ENCODE measurements at places on chromosomes 1 and 21. TPM values are rescaled to one million over a fixed set of nuclear protein-coding genes. Genes with fewer than 3 reads are reported as not detected.

Gene NPHS2
- polyA plus RNA-seq: not detected

DNA sequence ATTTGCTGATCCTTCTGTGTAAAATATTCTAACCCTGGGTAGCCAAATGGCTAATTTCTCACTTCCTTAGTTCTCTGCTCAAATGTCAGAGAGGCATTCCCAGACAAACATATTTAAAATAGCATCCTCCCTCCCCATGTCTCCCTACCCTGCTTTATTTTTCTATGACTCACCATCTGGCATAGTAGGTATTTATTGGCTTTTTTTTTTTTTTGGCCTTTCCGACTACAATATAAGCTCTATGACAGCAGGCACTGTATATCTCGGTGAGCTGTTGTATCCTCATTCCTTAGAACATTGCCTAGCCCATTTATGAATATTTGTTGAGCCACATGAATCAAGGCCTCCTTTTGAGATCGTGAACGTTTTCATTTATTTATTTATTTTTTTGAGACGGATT, 1.5 kb upstream of the NEK7 start:
- no peak for DNase-seq

GRCh38 chr21:17819877-17820229, 697 bp upstream of the C21orf91 start:
- no peak for DNase-seq

DNA sequence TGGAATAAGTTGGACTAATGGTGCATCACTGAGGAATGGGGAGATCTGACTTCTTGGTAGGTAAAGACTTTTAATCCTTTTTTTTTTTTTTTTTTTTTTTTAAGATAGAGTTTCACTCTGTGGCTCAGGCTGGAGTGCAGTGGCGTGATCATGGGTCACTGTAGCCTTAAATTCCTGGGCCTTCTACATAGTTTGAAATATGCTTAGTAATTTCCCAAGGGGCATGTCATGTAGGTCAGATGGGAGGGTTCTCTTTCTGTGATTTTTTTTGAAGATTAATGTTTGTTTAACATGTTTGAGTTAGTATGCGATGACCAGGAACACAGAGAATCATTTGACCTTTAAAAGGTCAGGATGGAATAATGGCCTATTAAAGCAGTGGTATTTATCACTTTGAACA, 129.1 kb downstream of the S1PR1 start:
- no peak for DNase-seq

- DNase-seq: no peak
Observed at GRCh38 chr1:239457491-239458143, 71.2 kb downstream of the CHRM3 start.

DNA sequence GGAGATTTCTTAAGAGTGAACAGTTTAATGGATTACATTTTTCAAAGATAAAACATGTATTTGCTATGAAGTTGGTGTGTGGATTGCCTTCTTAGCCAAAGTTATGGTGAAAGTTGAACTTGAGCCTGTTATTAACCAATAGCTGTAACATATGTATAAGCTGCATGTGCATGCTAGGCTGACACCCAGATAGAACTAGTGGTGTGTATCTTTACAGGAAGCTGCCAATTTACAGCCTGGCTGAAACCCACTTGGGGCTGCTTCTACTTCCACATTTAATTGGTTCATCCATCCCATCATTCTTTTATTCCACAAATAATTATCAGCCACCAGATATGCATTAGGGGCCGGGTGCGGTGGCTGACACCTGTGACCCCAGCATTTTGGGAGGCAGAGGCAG, 3.3 kb downstream of the PLA2G5 start:
- no peak for DNase-seq

Gene TEX38
- not detected for polyA plus RNA-seq

- no peak for DNase-seq
Observed at GRCh38 chr1:60133000-60133673, 59.6 kb upstream of the C1orf87 start.

DNA sequence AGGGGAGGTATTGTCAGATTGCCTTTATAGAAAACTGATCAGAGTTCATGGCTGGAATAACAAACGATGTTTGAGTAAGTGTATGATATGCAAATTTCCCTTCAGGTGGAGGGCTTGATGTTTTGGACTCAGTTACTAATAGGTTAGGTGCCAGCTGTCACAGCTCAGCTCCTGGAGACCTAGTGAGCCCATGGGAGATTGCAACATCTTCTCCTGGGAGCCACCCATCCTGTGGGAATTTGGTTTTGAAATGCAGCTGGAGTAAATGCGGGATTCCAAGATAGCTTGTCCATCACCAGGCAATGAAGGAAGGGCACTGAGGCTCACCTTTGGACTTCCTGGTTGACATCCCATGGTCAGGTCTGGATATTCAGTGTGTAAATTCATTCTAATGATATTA, 211.4 kb upstream of the NRIP1 start:
- no peak for DNase-seq

- DNase-seq: no peak
Observed at GRCh38 chr1:214698559-214698958, 95.6 kb downstream of the CENPF start.

DNA sequence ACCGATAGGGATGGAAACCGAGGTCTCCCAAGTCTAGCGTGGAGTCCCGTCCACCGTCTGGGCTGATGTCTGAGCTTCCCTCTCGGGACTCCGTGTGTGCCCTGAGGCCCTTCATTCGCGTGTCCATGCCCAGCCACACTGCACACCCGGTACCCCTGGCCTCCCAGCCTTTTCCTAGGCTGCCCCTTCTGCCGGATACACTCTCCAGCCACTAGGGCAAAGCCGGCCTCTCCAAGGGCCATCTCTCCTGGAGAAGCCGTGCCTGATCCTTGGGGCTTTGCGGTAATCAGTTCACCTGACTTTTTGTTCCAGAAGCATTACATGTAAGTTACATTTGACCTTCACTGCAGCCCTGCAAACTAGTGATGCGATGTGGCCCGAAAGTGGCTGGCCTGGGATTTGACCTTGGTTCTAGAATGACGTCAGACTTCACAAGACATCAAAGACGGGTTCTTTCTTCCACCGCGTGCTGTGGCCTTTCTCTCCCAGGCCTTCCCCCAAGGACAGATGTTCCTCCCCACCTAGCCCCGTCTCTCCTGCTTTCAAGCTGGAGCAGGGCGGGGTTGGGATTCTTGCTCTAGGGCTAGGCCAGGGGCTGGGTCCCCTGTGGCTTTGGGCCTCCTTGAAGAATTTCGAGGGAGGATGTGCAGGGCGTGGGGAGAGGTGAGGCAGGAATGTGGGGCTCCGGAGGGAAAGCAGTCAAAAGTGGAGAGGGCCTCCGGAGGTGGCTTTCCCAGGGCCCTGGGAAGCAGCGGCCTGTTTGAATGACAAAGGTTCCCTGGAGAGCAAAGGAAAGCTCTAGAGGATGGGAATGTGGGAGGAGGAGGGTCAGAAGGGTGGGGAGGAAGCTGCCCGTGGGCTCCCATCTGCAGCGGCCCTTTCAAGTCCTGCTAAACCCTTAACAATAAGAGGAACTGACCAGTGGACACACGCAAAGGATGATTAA, 49.7 kb upstream of the SLC2A1 start:
- DNase-seq: peak; percentile 65

Gene LRRC53
- not detected for polyA plus RNA-seq

Gene EVA1B
- 2.4 TPM for polyA plus RNA-seq

Gene SYCP1
- not detected for polyA plus RNA-seq
